ENCODE measurements at places on chromosomes 11 and 22. TPM values are rescaled to one million over a fixed set of nuclear protein-coding genes. Genes with fewer than 3 reads are reported as not detected.

DNA sequence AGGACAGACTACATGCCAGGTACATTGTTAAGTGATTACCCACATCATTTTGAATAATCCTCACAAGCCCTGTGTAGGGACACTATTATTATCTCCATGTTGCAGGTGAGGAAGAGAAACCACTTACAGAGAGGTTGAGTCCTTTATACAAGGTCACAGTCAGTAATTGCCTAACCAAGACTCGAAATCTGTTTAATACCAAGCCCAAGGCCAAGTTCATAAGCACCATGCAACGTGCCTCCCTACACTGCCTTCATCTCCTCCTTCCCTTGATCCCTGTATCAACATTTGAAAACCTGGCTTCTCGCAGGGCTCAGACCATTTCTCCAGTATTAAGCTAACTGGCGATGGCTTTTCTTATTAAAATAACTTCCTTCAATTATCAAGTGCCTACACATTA, 41.7 kb upstream of the SEZ6L start:
- H3K4me3 ChIP-seq: no peak overlapping the region
- no peaks in the 10 kb centered on the region for H3K4me1 ChIP-seq
- no peak for DNase-seq
- no peak overlapping the region for H3K27ac ChIP-seq

GRCh38 chr11:43130616-43131015, 181.2 kb upstream of the API5 start:
- no peaks in the 10 kb centered on the region for H3K27me3 ChIP-seq
- H3K27ac ChIP-seq: no peak overlapping the region
- H3K36me3 ChIP-seq: no peaks in the 10 kb centered on the region
- no peaks in the 10 kb centered on the region for H3K4me1 ChIP-seq
- no peak overlapping the region for H3K4me3 ChIP-seq
- DNase-seq: peak; percentile 2

Gene CLMP
- polyA plus RNA-seq: 17.5 TPM

Gene OR8D4
- polyA plus RNA-seq: not detected

Gene TMEM121B
- polyA plus RNA-seq: 1.1 TPM

All from large intestine (tissue), 12 donors.